NCI-H774 (cell line): ENCODE measurements at places on chromosomes 13 and 19.

GRCh38 chr13:91184244-91184926, 163.1 kb upstream of the MIR17HG start:
- no peak for DNase-seq

DNA sequence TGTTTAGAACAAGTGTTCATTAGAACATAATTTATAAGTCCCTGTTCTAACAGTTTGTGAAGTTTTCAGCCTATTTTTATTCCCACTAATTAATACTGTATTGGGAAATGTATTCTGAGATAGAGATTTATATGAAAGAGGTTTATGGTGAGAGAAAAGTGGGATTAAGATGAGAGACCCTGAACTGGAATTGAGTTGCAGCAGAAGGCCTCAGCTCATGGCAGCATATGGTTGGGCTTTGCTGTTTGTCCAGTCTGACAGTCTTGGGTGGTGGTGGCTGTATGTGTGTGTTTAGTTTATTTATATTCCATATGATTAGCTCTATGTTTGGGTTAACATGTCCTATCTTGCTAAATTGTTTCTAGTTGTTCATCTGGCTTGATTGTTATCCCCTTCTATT, 575.1 kb downstream of the SLITRK5 start:
- DNase-seq: no peak

GRCh38 chr13:110651726-110652230, 36.4 kb downstream of the NAXD start:
- no peak for DNase-seq

DNA sequence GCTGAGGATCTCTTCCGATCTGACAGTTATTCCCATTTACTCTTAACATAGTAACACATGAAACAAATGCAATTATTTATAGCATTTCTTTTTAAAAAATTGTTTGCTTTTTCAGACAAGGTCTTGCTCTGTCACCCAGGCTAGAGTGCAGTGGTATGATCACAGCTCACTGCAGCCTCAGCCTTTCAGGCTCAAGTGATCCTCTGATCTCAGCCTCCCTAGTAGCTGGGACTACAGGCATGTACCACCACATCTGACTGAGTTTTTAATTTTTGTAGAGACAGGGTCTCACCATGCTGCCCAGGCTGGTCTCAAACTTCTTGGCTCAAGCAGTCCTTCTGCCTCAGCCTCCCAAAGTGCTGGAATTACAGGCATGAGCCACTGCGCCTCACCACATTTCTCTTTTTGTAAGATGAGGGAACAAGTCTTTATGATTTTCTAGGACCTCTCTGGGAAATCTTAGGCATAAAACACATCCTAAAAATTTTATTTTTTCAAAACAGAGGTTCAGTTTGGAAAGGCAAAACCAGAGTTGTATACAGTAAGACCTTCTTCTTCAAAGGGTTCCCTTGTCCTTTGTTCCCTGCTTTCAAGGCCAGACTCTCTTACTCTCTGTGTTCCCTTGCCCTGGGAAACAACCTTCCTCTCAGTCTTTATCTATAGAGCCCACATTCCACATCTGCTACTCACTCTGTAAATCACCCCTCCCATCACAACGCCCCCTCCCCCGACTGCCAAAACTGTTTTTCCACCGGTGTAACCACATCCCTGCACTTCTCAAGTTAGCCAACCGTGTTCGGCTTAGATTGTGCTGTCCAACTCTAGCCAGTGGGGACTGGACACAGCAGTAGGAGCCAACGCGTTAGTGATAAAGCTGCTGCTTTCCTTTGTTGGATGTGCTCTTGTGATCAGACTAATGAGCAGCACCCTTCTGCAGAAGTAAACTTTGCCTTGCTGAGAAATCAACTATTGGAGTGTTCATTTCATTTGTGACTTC, 56.2 kb downstream of the DHRS12 start:
- DNase-seq: no peak

- no peak for DNase-seq
These were observed 23.1 kb upstream of the ASPDH start for GRCh38 chr19:50536662-50537305.

DNA sequence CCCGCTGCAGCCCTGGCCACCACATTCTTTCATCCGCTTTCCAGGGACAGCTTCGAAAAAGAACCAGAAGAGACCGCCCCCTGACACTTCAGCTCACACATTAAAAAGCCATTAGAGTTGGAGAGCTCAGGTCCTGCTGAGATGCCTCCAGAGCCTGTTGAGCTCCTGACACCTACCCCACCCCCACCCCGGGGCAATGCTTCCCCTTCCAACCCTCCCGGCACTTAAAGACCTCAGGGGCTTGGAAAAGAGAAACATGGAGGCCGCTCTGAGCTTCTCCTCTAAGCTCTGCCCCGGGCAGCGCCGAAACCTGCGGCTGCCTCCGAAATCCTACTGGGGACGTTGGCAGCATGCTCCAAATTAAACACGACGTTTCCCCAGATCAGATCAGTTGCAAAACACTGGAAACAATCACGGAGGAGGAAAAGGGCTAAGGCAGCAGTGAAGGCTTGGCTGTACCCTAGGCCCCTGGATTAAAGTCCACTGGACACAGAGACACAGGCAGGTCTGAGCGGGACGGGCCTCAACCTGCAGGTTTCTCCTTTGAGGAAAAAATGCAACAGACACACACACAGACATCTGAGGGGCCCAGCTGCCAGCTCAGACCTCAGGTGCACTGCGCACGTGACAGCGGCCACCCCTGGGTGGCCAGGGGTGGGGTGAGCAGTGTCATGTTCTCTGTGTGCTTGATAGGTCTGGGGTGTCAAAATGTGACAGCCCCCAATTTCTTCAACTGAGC, 9.6 kb downstream of the SH3GL1 start:
- no peak for DNase-seq

GRCh38 chr13:52348983-52349780, 56.8 kb downstream of the THSD1 start:
- DNase-seq: no peak

GRCh38 chr13:90535421-90535820, 812.1 kb upstream of the MIR17HG start:
- DNase-seq: no peak

DNA sequence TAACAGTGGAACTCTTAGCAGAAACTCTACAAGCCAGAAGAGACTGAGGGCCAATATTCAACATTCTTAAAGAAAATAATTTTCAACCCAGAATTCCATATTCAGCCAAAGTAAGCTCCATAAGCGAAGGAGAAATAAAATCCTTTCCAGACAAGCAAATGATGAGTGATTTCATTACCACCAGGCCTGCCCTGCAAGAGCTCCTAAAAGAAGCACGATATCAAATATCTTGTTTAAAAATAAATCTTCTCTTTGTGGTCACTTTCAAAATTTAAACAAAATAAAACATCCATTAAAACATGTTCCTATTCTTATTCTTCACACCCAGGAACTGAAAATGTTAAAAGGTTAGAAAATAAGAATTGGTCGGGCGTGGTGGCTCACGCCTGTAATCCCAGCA, 13.7 kb downstream of the MICU2 start:
- DNase-seq: no peak

- DNase-seq: no peak
These were observed 181.7 kb downstream of the UQCRFS1 start for GRCh38 chr19:29031216-29031615.

DNA sequence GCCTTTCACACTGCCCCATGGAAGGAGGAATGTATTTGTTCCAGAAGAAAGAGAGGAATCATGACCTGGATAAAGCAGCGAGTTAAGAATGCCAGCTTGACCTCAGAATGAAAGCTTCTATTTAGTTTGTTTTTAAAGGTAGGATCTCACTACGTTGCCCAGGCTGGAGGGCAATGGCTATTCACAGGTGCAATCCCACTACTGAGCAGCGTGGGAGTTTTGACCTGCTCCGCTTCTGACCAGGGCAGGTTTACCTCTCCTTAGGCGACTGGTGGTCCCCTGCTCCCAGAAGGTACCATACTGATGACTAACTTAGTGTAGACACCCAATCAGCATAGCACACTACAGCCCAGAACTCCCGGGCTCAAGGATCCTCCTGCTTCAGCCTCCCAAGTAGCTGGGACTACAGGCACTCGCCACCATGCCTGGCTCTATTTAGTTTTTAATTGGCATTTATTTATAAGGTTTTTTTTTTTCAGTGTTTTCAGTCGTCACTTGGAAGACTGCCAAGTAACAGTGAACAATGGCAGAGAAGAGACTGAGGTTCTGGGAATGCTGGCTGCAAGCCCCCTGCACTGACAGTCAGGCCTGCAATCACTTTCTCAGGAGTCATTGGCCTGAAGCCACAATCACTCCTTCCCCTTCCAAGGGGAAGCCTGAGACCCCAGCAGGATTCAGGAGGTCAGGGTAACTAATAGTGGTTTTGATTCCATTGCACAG, 73.1 kb downstream of the EPS15L1 start:
- no peak for DNase-seq
